ENCODE measurements at places on chromosomes 4 and X. TPM values are rescaled to one million over a fixed set of nuclear protein-coding genes. Genes with fewer than 3 reads are reported as not detected.

Gene SOD3
- not detected for total RNA-seq

Gene SLC9B1
- not detected for total RNA-seq

Gene UGT8
- 0.13 TPM for total RNA-seq

Gene CENPVL1
- total RNA-seq: not detected

Gene CHIC2
- 10.8 TPM for total RNA-seq

Gene NEXMIF
- total RNA-seq: not detected

Gene EDNRA
- 0.30 TPM for total RNA-seq

Gene MTNR1A
- total RNA-seq: 0.64 TPM

Gene FAM53A
- 0.69 TPM for total RNA-seq

Gene AFM
- total RNA-seq: not detected

Gene KLHL4
- 3.5 TPM for total RNA-seq

Gene CT45A3
- 0.15 TPM for total RNA-seq

Gene CYTL1
- not detected for total RNA-seq

Gene CCDC158
- total RNA-seq: not detected

Gene MSN
- 284 TPM for total RNA-seq
